Activated B cell treated with CpG ODN at 0.5 μM for 24 hours (primary cell): ENCODE measurements at places on chromosomes 1 and 21.

DNA sequence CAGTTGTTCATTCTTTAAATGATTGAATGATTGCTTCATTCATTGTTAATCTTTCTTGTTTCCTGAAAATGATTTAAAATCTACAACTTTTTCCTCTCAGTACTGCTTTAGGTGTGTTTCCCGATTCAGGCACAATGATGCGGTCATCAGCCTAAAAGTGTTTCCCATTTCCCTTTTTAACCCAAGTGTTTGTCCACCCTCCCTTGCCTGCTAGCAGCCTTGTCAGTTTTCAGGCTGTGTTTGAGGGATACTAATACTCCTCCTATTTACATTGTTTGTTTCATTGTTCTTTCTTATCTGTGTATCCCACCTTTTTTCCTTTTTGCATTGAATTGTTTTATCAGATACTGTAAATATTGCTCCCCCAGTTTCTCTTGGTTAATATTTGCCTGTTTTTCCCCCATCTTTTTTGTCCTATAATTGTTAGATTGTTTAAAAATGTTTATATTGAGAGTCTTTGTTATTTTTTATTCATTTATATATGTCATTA, 131.1 kb downstream of the KIAA0319L start:
- no peak for DNase-seq

GRCh38 chr1:245590726-245591125, 435.9 kb downstream of the KIF26B start:
- no peak for DNase-seq

GRCh38 chr1:44783697-44784093, 4.3 kb downstream of the BEST4 start:
- no peak for DNase-seq

GRCh38 chr1:78672428-78672827, 22.8 kb downstream of the IFI44 start:
- DNase-seq, result no peak

- DNase-seq, result no peak
Observed at GRCh38 chr1:211935448-211935970, 99.8 kb downstream of the INTS7 start.

- no peak for DNase-seq
Observed at GRCh38 chr1:229368347-229368746, 25.5 kb upstream of the CCSAP start.

DNA sequence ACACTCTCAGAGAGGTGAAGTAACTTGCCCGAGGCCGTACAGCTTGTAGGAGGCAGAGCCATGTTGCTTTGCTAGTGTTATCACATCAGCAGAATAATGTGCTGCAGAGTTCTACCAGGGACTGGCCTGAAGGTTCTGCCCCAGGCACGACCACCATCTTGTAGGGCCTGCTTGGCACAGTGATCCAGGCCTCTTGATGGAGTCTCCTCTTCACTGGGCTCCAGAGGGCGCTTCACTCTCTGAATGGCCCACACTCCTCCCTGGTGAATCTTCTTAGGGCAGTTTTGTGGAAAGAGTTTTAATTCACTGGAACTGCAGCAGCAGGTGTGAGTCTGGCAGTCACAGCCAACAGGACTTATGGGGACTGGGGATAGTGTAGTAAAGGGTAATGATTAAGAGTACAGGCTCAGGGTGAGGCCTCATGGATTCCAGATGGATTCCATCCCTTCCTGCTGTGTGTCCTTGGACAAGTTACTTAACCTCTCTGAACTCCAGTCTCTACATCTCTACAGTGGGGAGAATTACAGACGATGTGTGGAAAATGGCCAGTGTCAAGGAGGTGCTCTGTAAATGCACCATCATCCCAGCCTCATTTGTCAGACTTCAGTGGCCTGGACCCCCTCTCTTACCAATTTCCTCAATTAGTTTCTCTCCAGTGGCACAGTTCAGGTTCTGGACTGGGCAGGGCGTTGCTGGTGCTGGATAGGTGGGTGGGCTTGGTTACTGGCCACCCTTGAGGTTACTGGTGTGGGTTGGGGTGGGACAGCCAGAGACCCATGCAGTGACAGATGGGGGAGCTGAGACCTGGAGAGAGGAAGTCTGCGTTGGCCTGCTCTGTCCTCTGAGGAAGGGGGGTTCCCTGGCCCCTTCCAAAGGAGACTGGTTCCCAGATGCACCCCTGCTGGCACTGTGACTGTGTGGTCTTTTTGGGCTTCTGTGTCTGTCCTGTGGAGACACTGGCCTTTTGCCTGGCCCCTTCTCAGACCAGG, 45.9 kb upstream of the CSF3R start:
- DNase-seq, result no peak

GRCh38 chr21:28439788-28440187, 552.9 kb downstream of the LTN1 start:
- DNase-seq, result no peak

- no peak for DNase-seq
Observed at GRCh38 chr1:101506541-101507164, 269.8 kb downstream of the S1PR1 start.

GRCh38 chr1:169024255-169024654, 82.2 kb upstream of the ATP1B1 start:
- no peak for DNase-seq

GRCh38 chr1:228830954-228831481, 95.7 kb downstream of the RHOU start:
- no peak for DNase-seq
